ENCODE measurements at places on chromosomes 5 and 9.

DNA sequence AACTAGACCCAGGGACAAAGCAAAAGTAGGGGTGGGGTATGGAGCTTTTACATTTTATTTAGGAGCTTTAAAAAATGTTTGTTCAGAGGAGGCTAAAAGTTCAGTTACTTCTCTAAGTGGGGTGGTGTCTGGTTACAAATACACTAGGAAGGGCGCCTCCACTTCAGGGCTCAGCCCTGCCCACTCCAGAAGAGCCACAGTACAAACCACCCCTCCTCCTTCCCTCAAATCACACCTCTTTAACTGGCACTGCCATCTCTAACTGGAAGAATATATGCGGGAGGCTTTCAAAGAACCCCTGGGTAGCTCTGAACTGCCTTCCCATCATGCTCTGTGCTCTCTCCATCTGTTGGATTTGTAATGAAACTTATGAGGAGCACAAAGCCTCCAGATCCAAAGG lies 98.8 kb upstream of the NFIB start:
- no peak for DNase-seq

GRCh38 chr5:78705826-78706225 lies 57.3 kb upstream of the LHFPL2 start:
- DNase-seq, result no peak

GRCh38 chr9:132789719-132790118 lies 88.4 kb downstream of the AK8 start:
- no peak for DNase-seq

- DNase-seq, result no peak
Measured at GRCh38 chr5:135546101-135546500, 10.3 kb upstream of the NEUROG1 start.

DNA sequence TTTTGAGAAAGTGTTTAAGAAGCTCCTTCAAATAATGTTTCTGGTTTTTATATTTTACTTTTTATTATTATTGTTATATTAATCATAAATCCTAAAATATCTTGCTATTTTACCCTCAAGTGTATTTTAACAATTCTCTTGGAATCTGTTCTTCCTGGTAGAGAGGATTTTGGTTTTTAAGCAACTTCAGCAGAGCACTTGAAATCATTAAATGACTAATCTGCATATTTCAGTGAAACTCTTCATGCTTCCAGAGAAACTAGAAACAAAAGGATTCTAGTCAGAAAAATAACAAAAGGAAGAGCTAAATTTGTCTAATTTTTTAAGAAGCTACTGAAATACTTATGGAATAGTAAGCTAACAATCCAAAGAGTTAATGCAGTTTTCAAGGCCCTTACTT lies 1057.3 kb downstream of the TLE1 start:
- no peak for DNase-seq

DNA sequence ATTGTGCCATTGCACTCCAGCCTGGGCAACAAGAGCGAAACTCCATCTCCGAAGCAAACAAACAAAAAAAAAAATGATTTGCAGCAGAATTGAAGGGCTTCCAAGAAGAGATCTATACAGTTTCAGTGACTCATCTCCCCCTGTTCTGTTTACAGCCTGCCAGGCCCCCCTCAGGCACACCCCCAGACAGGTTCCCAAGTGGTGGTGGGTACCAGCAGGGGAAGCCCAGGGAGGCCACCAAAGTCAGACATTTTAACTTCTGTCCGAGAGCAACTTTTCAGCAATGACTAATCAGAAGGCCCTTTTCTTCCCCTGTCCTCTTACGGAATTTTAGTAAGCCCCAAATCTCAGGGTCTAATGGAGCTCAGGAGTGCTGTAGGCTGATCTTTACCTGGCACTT lies 98.7 kb downstream of the PAX5 start:
- DNase-seq, result no peak

DNA sequence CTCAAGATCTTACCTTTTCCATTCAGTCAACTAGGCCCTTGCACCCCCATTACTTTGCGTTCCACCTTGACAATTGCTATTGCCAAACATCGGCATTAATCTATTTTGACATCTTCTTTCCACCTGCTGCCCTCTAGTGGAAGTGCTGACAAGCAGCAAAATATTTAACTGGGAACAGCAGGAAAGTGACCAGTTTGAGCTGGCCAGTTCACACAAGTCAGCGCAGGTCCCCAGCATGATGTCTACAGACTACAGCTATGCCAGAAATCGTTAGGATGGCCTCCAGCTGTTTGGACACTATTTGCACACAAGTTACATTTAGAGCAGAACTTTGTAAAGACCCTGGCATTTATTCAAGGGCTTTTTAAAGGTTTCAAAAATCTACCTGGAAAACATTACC lies 160.1 kb downstream of the GHR start:
- peak; percentile 49 for DNase-seq

DNA sequence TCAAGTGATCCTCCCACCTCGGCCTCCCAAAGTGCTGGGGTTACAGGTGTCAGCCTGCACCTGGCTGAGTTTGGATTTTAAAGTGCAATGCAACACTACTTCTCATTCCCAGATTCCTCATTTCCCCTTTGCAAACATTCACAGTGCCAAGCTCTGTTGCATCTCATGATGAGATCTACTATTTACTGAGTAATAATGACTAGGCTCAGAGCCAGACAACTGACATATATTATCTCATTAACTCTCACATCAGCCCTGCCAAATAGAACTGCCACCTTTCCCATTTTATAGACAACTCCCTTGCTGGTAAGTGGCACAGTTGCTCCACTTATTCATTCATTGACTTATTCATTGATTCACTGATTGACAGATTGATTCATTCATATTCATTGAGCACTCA lies 7.0 kb downstream of the PDE6A start:
- peak; percentile 86 for DNase-seq

All from DMS153 (cell line).